ENCODE measurements at places on chromosomes 5 and 9. TPM values are rescaled to one million over a fixed set of nuclear protein-coding genes. Genes with fewer than 3 reads are reported as not detected.

SLC36A3 gene
- total RNA-seq = not detected

C5orf58 gene
- not detected for total RNA-seq

PFN3 gene
- total RNA-seq = not detected

EXOC3 gene
- 75.1 TPM for total RNA-seq

C9orf153 gene
- total RNA-seq = 0.20 TPM

OLFM1 gene
- total RNA-seq = 7.8 TPM

FSD1L gene
- 3.8 TPM for total RNA-seq

GGTA1 gene
- total RNA-seq = 5.6 TPM

TOR1A gene
- 36.9 TPM for total RNA-seq

FBN2 gene
- 1.9 TPM for total RNA-seq

ERCC8 gene
- 9.1 TPM for total RNA-seq

DRD1 gene
- 0.09 TPM for total RNA-seq

WNT8A gene
- total RNA-seq = not detected

CER1 gene
- not detected for total RNA-seq

PHF24 gene
- 0.12 TPM for total RNA-seq

SPATA31C1 gene
- not detected for total RNA-seq

ZFP2 gene
- total RNA-seq = 0.95 TPM

F2R gene
- 5.5 TPM for total RNA-seq

SLC12A7 gene
- total RNA-seq = 70.4 TPM

PRRX2 gene
- total RNA-seq = 1.1 TPM

PCDHGA11 gene
- 2.2 TPM for total RNA-seq

SLC25A2 gene
- total RNA-seq = 1.4 TPM

IRX2 gene
- total RNA-seq = 0.21 TPM

PDCD1LG2 gene
- 0.31 TPM for total RNA-seq

LMX1B gene
- total RNA-seq = 0.14 TPM

MAPKAP1 gene
- 56.5 TPM for total RNA-seq

MIER3 gene
- total RNA-seq = 84.1 TPM

All from left colon (tissue), 2 donors.